ENCODE measurements at places on chromosomes 4 and X.

GRCh38 chr4:40316333-40316781 lies 18.8 kb upstream of the CHRNA9 start:
- DNase-seq, result no peak

DNA sequence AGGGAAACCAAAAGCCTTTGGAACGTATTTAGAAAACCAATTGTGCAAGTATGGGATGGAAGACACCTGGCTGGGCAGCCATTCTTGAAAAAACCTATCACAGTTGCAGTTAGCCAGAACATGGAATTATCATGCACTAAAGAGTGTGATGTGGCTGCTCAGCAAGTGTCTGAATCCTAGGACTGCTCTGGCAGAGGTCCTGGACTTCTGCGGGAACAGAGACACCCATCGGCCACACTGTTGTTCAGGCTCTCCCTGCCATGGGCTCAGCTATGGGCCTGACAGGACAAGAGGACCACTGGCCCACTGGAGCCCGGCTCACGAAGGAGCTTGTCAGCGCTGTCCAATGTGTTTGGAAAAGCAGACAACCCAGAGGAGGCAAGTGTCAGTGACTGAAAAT lies 115.7 kb upstream of the GPC4 start:
- no peak for DNase-seq

GRCh38 chrX:55783723-55784122 lies 66.2 kb downstream of the RRAGB start:
- no peak for DNase-seq

GRCh38 chr4:47945930-47946726 lies 31.7 kb upstream of the NFXL1 start:
- DNase-seq, result no peak

- DNase-seq, result no peak
Observed at GRCh38 chr4:74764119-74764518, 30.2 kb downstream of the BTC start.

DNA sequence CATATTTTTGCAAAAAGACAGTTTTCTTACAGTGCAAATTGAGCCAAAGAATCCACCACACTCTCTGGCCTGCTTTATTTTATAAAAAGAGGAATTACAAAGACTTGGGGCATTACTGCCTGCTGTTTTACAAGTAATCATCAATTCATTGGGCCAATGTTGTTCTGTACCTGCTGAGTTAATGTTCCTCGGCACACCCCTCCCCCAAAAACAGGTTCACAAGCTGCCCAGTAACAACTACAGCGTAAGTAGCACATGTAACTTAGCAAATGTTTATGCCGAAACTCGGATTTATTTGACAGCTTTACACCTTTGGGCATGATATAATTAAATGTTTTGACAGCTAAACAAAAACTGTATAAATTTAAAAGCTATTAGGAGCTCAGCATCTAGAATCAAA lies 214.6 kb upstream of the MAB21L2 start:
- no peak for DNase-seq

- no peak for DNase-seq
Observed at GRCh38 chr4:153026591-153027346, 90.6 kb downstream of the FHDC1 start.

- no peak for DNase-seq
Observed at GRCh38 chr4:150310159-150310895, 232.1 kb downstream of the DCLK2 start.

- no peak for DNase-seq
Observed at GRCh38 chr4:139893801-139894200, 228.2 kb downstream of the MGST2 start.

DNA sequence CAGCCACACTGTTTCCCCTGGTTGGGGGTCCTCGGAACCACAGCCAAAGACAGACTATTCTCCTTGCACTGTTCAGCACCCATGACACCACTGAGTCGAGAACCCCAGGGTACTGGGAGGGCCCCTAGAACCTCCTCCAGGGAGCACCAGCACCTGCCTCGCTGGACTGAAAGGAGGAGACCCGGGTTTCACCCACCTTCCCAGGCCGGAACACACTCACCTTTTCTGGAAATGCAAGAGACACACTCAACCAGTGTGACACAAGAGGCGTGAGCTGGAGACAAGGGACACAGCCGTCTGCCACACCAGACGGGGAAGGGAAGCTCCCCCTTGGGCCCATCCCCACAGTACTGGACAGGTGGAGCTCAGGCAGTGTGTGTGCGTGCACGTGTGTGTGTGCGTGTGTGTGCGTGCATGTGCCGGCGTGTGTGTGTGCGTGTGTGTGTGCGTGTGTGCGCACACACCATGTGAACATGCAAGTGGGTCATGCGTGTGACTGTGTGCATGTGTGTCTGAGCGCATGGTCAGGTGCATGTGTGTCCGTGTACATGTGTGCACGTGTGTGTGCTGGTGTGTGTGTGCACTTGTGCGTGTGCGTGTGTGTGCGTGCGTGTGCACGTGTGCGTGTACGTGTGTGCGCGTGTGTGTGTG lies 128.8 kb upstream of the NKX1-1 start:
- DNase-seq, result no peak

GRCh38 chrX:131779306-131779705 lies 235.4 kb downstream of the OR13H1 start:
- DNase-seq, result no peak
